ENCODE measurements at places on chromosomes 5 and 9.

GRCh38 chr5:72269411-72269780, 50.6 kb downstream of the MRPS27 start:
- no peak for DNase-seq

DNA sequence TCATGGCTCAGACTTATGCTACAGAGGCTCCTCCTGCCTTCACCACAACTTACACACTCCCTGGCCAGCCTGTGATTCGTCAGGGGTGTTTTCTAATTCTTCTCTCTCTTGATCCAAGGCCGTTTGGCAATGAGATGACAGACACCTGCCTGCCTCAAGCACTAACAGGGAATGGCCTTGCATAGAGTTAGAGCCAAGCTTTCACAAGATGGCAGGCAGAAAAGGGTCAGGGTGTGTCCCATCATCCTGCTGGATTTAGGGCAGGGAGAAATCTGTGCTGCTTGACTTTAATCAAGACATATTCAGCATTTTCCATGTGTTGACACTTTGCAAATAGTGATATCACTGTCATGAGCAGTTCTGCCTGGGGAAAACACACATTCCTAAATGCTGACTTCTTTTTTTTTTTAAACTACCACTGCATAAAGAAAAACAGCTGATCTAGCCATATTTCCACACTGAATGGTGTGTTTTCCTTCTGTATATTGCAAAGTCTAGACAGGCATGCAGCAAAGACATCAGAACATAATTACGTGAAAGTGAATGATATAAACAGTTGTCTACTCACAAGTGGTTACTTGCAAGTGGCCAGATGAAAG, 95.0 kb upstream of the SLC25A48 start:
- no peak for DNase-seq

GRCh38 chr5:139670369-139671095, 22.4 kb downstream of the CXXC5 start:
- no peak for DNase-seq

DNA sequence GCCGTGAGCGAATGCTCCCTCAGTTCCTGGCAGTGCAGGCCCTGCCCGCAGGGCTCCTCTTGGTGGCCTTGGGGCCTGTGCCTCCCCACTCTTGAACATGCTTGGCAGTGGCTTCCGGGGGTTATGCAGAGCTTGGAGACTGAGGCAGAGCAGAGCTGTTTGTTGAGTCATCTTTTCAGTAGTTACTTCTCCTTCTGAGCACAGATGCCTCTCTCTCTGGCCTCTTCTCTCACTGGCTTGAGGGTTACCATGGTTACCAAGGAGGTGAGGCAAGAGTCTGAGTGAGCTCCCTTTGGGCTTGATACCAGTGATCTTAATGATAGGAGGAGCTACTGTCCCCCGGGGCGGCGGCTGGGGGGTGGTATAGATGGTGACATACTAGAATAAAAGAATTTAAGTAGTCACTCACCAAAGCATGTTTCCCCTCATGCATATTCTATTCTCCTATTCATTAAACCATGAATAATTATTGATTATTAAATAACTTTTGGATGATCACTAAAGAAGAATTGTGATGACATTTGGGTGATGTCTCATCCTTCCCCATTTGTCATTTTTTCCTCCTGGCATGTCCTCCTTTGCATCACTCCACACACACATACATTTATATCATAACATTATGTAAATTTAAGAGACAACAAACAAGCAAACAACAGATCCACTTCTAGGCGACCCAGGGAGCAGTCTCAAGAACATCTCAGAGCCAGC, 111.1 kb downstream of the ARHGAP26 start:
- DNase-seq: no peak

GRCh38 chr9:12882430-12882829, 107.6 kb downstream of the LURAP1L start:
- no peak for DNase-seq

- no peak for DNase-seq
These were observed 26.4 kb downstream of the NKD2 start for GRCh38 chr5:1034986-1035385.

DNA sequence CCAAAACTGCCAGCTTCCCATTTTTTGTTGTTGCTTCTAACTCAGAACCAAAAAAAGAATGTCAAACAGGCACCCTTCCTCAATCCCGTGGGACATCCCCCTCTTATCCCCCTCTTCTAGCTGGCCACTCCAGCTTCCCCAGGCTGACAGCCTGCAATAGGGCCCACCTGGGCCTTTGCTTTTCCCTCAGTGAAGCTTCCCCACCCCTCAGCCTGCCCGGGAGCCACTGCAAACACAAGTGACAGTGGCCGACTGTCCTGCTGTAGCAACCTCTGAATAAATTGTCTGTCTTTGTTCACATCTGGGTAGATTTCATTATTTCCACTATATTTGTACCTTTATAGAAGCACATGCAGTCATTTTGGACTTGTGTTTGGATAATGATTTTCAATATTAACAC, 245.3 kb downstream of the GADD45G start:
- DNase-seq: no peak

GRCh38 chr5:147935032-147935431, 28.7 kb upstream of the C5orf46 start:
- DNase-seq: no peak

DNA sequence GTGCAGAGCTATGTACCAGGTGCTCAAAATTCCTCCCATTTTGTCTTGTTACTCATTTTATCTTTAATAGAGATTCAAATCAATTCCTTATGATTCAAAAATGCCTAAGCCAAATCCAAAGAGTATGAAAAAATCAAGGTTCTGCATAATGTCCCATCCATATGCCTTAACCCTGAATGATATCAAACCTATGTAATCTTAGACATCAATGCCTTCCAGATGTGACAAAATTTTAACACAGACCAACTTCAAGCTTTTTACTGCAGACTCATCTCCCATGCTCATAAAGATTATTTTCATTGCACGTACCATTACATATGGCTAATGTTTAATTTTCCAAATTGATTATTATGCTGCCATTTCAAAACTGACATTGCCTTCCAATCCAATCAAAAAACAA, 122.4 kb downstream of the NFIB start:
- no peak for DNase-seq

DNA sequence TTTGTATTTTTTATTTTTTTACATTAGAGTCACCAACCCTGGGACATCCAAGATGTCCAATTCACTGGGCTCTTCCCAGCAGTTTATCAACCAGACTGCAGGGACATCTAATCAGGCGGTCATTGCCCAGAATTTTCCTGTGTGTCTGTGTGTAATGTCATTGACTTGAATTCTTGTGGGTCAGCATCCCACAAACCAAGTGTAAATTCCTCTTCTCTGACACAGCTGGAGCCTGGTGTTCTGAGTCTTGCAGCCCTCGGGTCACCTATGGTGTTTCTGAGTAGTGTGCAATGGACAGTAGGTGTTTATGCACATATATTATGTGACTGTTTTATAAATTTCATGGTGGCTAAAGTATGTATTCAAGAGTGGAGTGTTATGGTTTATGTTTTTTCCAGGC, 815.7 kb downstream of the SEMA5A start:
- no peak for DNase-seq

DNA sequence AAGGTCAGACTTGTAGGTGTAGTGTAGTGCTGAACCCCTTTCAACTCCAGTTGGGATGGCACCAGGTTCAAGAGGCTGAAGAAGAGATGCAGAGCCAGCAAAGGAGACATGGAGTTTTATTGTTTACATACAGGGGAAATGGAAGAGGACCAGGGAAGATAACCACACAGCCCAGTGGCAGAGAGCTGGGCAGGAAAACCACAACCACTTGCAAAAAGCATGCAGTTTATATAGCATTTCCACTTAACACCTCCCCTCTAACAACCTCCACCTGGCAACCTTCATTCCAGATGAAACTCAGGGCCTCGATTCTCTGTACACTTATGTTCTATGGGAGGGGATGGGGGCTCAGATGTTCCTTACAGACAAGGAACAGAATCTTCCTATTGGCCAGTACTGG, 56.9 kb downstream of the SNX24 start:
- no peak for DNase-seq

GRCh38 chr5:76811214-76811613, 7.6 kb upstream of the F2RL1 start:
- no peak for DNase-seq

- no peak for DNase-seq
These were observed 9.5 kb downstream of the LPCAT1 start for GRCh38 chr5:1514027-1514818.

DNA sequence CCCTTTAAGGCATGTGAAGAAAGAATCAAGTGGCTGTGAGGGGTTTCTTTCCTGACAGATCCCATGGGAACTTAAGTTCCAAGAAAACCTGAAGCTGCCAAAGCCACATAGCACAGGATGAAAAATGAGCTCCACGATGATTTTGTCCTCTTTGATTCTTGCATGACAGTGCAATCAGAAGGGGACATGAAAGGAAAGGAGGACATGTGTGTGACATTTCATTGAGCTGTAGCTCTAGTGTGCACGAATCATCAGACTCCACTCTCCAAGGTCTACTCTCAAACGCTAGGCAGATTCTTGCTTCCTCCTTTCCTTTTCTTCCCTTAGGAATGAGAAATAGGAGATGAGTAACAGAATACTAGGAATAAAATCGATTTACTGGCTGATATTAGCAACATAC, 142.0 kb downstream of the ZNF608 start:
- no peak for DNase-seq

DNA sequence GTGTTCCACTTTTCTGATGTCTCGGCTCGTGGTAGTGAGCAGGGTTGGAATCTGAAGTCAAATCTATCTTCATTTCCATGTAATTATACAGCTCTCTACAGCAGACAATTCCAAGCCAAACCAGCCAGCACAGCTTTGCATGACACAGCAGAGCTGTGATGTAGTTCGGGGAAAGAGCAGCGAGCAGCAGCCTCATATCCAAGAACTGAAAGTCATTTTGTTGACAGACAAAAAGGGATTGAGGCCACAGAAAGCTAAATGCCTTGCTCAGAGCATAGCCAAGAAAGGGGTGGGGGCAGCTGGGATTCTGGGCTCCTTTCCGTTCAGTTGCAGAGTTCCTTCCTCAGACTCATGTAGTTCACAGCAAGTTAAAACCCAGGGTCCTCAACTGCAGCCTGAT, 32.1 kb downstream of the LCP2 start:
- DNase-seq: no peak

DNA sequence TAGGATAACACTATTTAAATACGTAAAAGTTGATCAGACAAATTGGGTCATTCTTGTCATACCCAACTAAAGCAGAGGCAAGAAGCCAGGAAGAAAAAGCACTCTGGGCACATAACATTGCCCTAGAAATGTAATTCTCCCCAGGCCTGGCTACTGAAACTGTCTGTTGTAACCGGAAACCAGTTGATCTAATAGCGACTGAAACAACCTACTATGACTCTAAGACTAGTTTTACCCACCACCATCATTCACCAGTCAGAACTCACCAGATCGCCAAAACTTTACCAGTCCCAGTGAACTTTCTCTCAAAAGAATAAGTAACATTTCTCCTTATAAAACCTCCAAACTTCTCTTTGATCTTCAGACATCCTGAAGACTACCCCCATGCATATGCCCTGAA, 99.3 kb upstream of the WWC1 start:
- no peak for DNase-seq

DNA sequence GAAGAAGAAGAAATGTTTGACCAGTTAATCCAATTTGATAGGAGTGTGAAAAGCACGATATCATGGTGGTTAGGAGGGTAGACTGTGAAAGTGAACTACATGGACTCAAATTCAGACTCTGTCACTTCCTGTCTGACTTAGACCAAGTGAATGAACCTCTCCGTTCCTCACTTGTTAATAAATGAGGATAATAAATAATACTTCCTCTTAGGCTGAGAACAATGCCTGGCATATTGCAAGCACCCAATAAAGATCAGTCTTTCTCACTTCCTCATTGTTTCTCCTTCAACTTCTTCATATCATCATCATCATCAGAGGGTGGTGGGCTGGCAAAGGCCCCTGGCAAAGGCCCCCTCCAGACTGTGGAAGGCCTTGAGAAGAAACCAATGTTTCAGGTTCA, 148.7 kb downstream of the CDK5RAP2 start:
- DNase-seq: no peak

DNA sequence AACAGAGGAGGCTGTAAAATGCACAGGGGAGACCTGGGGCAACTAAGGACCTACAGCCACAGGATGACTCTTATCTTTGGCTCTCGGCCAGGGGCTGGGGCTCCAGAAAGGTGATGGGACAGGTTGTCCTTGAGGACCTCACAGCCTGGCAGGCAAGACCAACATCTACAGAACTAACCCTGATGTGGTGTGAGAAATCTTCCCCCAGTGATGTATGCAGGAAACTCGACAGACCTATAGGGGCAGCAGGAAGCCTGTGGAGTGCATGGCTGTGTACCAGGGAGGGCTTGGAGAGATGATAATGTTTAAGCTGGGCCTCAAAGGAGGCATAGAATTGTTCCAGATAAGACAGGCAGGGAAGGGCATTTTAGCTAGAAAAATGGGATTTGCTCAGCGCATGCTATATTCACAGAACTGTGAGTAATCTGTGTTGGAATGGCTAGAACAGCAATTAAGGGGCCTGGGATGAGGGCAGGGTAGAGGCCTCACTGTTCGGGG, 68.5 kb upstream of the SLC25A51 start:
- no peak for DNase-seq

- DNase-seq: no peak
These were observed 82.9 kb downstream of the ADGRV1 start for GRCh38 chr5:90641528-90641927.

Data from activated CD8-positive, alpha-beta memory T cell treated with anti-CD3 and anti-CD28 coated beads for 1 hour (primary cell).